Kidney (tissue), 22 donors: ENCODE measurements at places on chromosomes 1 and 21.
A peak's percentile ranks its signal among the peaks of the same experiment; 100 is the strongest.

- no peak for DNase-seq
These were observed 30.5 kb downstream of the BATF3 start for GRCh38 chr1:212669102-212669501.

- DNase-seq, result peak; percentile 68
These were observed 12.6 kb upstream of the RCSD1 start for GRCh38 chr1:167617153-167618147.

GRCh38 chr1:106798991-106799390 is 257.5 kb upstream of the PRMT6 start:
- no peak for DNase-seq

GRCh38 chr1:17515902-17516301 is 23.6 kb upstream of the ARHGEF10L start:
- no peak for DNase-seq

GRCh38 chr1:192059407-192059806 is 98.9 kb upstream of the RGS18 start:
- no peak for DNase-seq

DNA sequence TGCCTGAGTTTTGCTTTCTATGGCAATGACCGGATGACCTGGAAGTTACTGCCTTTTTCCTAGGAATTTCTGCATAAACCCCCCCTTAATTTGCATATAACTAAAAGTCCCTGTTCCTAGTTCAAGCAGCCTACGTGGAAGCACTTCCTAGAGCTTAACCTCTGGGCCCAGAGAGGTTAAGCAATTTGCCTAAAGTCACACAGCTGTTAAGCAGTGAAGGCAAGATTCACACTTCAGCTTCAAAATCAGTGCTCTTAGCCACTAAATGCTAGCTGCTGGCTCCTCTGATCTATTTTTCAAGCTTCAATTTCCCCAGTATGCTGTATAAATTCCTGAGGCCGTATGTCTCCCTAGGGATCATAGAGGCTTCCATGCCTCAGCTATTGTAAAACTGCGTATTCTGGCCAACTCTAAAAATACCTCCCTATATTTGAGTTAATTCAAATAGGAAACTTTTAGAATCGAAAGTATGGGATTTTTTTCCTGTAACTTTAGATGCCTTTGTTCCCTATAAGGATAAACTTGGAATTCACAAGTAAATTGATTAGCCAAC is 53.1 kb upstream of the CD5L start:
- no peak for DNase-seq

DNA sequence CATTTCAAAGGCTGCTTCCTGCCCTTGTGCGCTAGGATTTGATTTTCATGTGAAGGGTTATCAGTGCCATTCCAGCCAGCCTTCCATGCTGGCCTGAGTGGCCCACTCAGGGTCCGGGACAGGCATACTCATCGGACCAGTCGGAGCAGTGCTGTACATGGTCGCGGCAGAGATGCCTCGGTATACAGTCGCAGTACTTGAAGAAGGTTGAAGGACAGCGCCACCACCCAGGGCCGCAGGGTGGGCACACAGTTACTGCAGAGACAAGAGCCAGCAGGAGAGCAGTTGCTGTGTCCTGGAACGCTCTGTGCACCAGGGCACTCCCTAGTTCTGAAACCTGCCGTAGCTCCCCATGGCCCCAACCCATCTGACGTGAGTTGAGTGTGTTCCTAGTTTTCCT is 9.1 kb downstream of the LDLRAD1 start:
- peak; percentile 63 for DNase-seq

- DNase-seq, result no peak
These were observed 23.0 kb downstream of the GART start for GRCh38 chr21:33518899-33519298.

GRCh38 chr1:231359113-231359512 is 21.0 kb downstream of the SPRTN start:
- DNase-seq, result no peak

DNA sequence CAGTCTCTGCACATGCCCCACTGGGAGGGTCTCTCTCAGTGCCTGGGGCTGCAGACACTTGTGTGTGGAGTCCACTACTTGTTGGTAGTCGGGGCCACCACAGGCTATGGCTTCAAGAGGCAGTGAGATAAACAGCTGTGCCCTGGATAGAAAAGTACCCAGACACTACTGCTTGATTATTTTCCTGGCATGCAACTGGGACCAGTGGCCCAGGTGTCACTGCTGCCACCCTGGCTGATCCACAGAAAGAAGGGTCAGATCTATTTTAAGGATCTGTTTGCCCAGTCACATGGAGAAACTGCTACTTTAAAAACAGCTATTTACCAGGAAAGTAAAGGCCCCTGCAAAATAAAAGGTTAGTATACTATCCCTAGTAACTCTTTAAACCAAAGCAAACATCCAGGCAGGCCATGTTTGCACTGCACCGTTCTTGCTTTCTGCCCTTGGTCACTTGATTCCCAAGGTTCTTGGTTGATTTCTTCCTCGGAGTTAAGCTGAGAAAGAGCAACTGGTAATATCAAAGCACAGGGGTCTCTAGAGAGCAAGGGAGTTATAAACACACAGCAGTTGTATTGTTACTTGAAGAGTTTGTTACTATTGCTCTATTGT is 99.9 kb downstream of the GLUL start:
- DNase-seq, result no peak

- no peak for DNase-seq
These were observed 6.3 kb downstream of the MAGI3 start for GRCh38 chr1:113396585-113396984.

GRCh38 chr1:228001738-228002535 is 4.9 kb upstream of the WNT3A start:
- DNase-seq, result no peak

- no peak for DNase-seq
These were observed 8.6 kb upstream of the LRRC8B start for GRCh38 chr1:89516055-89516454.

GRCh38 chr1:220882061-220882891 is 3.0 kb downstream of the HLX start:
- DNase-seq, result peak; percentile 68

DNA sequence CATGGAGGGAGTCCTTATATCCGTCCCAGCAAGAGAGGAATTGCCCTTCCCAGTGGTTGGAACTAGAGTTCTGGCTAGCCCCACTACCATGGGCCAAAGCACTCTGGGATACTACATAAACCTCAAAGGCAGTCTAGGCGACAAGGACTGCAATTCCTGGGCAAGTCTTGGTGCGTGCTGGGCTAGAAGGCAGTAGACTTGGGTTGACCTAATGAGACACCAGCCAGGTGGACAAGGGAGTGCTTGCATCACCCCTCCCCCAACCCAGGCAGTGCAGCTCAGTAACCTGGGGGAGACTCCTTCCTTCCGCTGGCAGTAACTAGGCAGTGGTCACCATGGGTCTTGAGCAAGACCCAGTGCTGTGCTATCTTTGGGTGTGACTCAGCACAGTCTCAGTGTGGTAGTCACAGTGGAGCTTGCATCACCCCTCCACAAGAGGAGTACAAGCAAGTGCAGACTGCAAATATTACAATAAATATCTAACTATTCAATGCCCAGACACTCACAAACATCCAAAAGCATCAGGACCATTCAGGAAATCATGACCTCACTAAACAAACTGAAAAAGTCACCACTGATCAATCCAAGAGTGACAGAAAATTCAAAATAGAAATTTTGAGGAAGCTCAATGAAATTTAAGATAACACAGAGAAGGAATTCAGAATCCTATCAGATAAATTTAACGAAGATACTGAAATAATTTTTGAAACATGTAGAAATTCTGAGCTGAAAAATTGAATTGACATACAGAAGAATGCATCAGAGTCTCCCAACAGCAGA is 84.7 kb upstream of the LYPLAL1 start:
- DNase-seq, result no peak

DNA sequence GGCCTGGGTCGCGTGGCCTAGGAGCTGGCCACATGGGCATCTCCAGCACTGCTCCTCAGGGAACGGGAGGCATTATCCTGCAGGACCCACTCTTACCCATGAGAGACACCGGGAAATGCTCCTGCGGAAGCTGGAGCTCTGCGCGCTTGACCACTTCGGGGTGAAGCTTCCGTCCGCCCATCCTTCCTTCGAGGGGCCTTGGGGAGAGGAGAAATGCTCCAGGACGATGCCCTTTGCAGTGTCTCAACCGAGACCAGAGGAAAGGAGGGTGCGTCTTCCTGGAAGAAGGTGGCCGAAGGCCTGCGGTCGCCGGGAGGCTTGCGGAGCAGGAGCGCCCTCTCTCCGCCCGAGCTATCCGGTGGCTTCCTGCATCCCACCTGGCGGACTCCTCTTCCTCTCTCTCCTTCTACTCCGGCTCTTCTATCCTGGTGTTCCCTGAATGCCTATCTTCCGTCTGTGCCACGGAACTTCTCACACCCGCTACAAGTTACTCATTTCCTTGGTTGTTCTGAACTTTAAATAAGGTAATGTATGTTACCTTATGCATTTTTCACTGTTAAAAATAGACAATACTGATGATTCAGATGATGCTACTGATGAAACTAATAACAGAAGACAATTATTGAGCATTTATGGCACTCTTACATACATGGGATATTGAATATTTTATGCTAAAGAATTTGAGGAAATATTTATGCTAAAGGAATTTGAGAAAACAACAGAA is 91.4 kb downstream of the PRKAB2 start:
- DNase-seq, result peak; percentile 45

DNA sequence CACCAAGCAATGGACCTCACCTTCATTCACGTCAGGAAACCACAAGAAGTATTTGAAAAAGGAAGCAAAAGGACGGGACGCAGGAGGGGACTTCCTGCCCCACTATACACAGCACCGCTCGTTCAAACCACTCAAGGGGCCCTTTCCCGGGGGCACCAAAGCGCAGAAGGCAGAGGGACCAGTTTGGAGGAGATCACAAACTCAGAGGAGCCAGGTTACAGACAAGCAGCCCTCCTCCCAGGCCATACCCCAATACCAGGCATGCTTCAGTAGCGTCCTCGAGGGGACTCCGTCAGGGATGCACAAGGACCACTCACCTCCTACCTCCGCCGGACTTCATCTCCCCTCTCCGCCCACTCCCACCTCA is 685 bp downstream of the CRTC2 start:
- no peak for DNase-seq

- DNase-seq, result peak; percentile 82
These were observed 56.8 kb downstream of the GLIS1 start for GRCh38 chr1:53681977-53682685.

- peak; percentile 70 for DNase-seq
These were observed 163.2 kb upstream of the HMCN1 start for GRCh38 chr1:185570962-185571361.

DNA sequence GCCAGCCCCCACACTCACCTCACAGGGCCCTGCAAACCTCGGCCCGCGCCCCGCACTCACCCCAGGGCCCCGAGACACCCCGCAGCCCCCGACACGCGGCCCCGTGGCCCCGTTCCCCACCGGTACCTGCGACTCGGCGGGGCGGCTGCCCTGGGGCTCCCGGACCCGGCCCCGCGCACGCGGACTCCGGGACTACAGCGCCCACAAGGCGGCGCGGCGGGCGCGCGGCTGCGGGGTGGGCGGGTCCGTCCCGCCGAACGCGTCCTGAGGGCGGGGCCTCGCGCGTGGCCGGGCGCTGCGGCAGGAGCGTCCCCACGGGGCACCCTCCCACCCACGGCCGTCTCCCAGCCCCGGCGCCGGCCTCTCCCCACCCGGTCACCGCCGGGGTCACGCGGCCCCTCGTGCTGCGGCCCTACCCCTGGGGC is at the start of gene SLC19A1:
Gene SLC19A1 (minus strand): TSS at position 199 of the 425 bp plus-strand sequence. CDS start 4,481 bp downstream, outside the sequence.
- peak; percentile 87 for DNase-seq

DNA sequence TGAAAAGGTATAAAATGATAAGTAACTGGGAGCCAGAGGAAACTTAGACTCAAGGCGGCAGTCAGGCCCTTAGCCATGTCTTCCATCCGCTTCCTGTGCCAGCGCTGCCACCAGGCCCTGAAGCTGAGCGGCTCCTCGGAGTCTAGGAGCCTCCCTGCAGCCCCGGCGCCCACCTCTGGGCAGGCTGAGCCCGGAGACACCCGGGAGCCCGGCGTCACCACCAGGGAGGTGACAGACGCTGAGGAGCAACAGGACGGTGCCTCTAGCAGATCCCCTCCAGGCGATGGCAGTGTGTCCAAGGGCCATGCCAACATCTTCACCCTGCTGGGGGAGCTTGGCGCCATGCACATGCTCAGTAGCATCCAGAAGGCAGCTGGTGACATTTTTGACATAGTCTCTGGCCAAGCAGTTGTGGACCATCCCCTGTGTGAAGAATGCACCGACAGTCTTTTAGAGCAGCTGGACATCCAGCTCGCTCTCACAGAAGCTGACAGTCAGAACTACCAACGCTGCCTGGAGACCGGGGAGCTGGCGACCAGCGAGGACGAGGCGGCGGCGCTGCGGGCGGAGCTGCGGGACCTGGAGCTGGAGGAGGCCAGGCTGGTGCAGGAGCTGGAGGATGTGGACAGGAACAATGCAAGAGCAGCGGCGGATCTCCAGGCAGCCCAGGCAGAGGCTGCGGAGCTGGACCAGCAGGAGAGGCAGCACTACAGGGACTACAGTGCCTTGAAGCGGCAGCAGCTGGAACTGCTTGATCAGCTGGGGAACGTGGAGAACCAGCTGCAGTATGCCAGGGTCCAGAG is at the start of gene BECN2:
Gene BECN2 (plus strand): TSS at position 76 of the 803 bp plus-strand sequence. CDS start 0 bp downstream, at position 76.
- DNase-seq, result no peak

DNA sequence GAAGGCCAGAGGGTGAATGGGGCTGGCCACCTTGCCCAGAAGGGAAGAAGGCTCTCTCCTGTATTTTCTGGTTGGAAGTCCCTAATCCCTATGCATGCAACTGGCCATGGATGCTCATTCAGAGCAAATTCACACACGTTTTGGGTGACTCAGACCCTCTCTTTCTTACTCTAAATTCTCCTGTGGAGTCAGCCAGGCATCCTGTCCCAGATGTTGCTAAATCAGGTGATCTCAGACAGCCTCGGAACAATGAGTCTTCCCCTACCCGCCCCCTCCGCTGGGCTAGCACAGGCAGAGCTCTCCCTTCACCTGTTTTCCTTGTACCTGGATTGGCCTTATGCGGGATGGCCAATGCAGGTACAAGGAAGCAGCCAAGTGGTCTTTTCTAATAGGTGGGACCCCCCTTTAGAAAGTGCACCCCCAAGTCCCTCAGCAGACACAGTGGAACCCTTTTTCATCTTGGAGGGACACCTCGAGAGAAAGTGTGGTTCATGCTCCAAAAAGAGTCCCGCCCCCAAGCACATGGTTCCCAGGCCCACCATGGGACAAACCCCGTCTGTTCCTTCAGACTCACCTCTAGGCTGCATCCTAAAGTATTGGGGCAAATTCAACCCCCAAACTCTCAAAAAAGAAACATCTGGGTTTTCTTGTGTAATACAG is 8.6 kb downstream of the S100A6 start:
- DNase-seq, result no peak

GRCh38 chr1:9763914-9764313 is 59.9 kb downstream of the CLSTN1 start:
- DNase-seq, result no peak

- DNase-seq, result no peak
These were observed 45.7 kb downstream of the LRRC8D start for GRCh38 chr1:89866568-89866967.

GRCh38 chr1:36223381-36223995 is 755 bp upstream of the THRAP3 start:
- peak; percentile 81 for DNase-seq

DNA sequence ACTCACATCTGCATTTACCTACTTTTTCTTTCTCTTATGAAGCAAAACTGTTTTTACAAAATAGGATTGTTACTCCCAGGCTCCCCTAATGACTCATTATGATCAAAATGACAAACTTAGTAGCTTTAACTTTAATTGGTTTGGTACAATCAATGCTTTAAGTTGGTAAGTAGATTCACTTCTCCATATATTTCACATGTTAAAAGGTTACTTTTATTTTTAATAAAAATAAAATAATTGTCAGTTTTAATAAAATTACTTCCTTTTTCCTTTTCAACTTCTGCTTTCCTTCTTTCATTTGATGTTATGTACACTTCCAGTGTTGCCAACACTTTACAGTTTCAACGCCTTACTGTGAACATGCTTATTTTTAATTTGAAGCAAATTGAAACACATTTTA is 477.6 kb downstream of the SETD4 start:
- no peak for DNase-seq

- DNase-seq, result no peak
These were observed 6.4 kb upstream of the SDC3 start for GRCh38 chr1:30914931-30915330.
